Activated CD8-positive, alpha-beta memory T cell treated with anti-CD3 and anti-CD28 coated beads for 4 hours (primary cell): ENCODE measurements at places on chromosomes 1 and 21.

GRCh38 chr1:185560760-185561159, 173.4 kb upstream of the HMCN1 start:
- no peak for DNase-seq

DNA sequence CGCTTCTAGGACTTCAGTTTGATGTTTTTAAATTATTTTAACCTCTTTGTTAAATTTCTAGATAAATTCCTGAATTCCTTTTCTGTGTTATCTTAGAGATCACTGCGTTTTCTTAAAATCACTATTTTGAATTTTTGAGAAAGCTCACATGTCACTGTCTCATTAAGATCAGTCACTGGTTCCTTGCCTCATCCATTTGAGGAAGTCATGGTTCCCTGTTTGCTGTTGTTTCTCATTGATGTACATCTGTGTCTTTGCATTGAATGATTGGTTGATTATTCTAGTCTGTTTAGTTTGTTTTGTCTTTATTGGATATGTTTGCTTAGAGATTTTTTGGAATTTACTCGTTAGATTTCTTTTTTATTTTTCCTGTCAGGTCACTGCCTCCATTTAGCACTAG, 50.1 kb downstream of the CRP start:
- DNase-seq: no peak

GRCh38 chr1:236753516-236753915, 41.6 kb upstream of the MTR start:
- DNase-seq: no peak

DNA sequence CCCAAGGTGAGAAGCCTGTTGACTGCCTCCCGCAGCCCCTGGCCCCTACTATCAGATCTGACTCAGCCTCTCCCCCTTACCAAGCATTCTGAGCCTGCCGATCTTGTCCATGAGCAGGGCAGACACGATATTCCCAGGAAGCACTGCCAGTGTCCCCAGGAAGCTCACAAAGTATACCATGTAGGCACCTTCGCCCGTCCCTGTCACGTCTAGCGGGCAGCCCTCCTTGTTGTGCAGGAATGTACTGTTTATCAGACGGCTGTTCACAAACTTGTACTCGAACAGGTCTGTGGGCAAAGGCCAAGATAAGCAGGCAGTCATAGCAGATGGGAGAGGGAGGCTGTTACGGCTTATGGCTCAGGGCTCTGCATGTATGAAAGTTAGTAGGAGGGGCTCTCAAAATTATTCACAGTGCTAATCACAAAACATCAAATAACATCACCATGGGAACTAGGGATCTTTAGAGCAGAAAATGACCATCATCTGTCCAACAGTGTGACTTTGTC, 7.3 kb downstream of the BOLA1 start:
- no peak for DNase-seq

- no peak for DNase-seq
Measured at GRCh38 chr1:1434131-1434823, 1.2 kb upstream of the VWA1 start.

GRCh38 chr21:35004314-35004713, 44.8 kb downstream of the RUNX1 start:
- DNase-seq: no peak

- no peak for DNase-seq
Measured at GRCh38 chr1:152626744-152627143, 3.8 kb upstream of the LCE3A start.

GRCh38 chr1:1072849-1073742, 1.0 kb downstream of the RNF223 start:
- DNase-seq: no peak

DNA sequence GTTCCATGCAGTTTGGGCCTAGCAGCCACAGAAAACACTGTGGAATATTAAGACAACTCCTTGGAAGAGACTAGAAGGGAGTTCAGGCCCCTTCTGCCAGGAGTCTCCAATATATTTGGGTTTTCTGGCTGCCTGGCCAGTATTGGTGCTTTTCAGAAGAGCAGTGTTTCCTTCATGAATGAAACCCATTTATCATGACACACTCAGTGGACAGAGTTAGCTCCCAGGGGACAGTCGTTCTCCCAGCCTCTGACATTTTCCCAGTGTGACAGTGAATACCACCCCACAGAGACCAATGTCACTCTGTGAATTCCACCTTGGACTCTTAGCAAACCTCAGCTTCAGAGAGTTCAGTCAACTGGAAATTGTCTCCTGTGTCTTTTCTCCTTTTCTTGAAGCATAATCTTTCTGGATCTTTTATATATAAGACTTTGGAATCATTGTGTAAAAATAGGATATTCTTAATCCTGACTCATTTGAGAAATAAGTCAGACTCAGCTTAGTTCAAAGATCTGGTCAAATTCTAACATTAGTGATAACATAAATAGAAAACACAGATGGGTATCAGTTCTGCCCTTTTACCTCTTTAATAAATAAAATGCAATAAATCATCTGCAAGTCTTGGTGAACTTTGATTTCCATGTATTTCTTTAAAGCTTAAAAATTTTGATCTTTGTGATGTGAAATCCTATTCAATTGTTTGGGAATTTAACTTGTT, 40.4 kb downstream of the GNG12 start:
- no peak for DNase-seq

GRCh38 chr21:39109596-39110210, 73.5 kb downstream of the PSMG1 start:
- no peak for DNase-seq

- DNase-seq: no peak
Measured at GRCh38 chr1:155657463-155657862, 31.1 kb downstream of the YY1AP1 start.

DNA sequence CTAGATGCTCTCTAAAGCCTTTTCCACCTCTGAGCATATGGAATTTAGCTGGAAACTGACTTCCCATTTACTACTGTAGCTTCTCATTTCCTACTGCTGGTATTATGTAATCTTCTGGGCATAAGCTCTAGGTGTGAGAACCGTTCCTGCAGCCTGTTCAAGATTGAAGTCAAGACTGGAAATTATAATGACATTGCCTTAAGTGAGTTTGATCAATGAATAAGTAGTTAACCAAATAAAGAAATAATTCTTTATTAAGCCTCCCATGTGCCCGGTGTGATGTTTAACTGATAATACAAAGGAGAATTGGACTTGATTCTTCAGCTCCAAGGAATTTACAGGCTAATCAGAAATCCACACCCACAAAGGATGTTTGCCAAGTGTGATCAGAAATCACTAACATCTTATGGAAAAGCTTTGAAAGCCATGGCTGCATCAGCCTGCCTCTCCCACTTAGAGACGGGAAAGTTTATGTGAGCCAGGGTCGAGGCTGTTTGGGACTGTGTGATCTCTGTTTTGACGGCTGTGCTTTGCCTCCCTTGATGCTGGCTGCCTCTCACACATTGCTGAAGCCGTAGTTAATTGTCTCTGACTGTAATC, 36.4 kb upstream of the PRELP start:
- no peak for DNase-seq

DNA sequence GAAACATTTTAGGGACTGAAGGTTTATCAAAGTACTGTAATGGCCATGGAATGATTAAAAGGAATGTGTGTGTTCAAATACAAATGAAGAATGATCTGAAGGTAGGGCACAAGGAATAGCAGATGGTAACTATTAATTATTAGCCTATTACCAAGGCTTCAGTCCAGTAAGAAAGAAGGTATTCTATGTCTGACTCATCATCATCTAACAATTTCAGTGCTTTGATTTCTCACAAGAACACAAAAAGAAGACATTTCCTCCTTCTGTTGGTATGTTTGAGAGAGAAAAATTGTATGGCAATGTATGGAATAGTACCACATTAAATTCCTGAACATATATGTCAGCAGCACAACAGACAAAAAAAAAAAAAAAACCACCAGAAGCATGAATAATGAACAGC, 57.5 kb downstream of the TYW3 start:
- DNase-seq: no peak

DNA sequence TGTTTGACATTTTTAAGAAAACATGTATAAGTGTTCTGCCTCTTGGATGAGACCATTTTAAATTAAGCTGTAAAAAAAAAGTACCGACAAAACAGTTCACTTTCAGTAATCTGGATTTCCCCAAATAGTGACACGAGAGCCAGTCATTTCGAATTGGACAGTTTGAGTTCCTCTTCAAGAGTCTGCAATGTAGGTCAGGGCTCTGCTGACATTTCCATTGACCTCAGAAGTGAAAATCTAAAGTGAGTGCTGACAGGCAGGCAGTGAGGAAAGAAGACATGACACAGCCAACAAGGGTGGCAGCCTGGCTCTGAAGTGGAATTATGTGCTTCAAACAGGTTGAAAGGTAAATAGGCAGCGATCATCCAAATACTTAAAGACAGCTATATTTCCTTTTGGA, at the start of gene IL23R:
IL23R (plus strand) TSS at position 259 of the 400 bp plus-strand sequence. CDS start 1,667 bp downstream, outside the sequence.
- DNase-seq: no peak

DNA sequence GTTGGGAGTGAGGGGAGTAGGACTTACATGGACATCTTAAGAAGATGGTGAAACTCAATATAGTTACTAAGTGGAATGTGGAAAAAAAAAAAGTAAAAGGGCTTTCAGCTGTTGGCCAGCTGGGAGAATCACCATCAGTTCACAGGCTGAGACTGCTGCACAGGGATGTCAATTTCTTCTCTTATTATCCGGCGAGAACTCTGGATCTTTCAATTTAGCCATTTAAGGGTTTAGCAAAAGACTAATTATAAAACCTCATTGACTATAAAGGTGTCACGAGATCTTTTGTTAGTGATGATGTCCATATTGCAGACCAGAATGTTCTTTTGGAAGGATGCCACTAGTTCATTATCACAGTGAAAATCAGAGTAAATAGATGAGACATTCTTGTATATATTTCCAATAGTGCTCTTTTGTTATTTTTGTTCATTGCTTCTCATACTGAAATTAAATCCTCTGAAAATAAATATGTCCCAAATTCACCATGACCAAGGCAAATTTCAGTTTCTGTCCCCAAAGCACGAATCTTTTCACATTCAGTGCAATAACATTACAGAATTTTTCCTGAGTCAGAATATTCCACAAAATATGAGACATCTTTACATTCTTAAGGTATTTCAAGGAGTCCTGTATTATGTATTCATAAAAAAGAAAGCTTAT, 266.1 kb downstream of the DNM3 start:
- DNase-seq: no peak

- no peak for DNase-seq
Measured at GRCh38 chr1:118949315-118949714, 38.8 kb downstream of the TBX15 start.

DNA sequence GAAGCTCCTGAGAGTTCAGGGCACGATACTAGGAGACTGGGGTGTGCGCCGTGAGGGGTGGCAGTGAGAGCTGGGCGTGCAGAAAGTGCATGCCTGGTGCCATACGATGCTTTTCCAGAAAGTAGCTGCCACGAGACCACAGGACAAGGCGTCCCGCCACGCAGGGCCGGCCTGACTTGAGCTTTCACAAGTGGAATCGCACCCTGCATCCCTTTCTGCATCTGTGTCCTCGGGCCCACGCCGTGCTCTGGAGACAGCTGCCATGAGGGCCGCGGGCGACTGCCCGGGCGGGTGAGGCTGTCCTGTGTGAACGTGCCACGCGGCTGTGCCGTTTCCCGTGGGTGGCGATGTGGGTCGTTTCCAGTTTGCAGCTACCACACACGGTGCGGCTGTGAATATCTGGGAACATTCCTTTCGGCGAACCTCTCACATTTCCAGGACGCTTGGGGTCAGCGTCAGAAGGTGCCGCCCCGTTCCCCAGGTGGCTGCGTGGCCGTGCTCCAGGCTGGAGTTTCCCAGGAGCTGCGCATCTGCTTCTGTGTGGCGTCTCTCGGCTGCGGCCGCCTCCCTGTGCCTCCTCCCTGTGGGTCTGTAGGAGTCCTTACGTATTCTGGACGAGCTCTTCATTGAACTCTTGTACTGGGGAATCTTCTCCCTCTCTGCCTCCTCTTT, 1.0 kb upstream of the PERM1 start:
- DNase-seq: no peak
